ENCODE measurements at places on chromosomes 16 and 17. TPM values are rescaled to one million over a fixed set of nuclear protein-coding genes. Genes with fewer than 3 reads are reported as not detected.

GRCh38 chr16:72120026-72120425, 26.4 kb downstream of the DHX38 start:
- no peak for DNase-seq

- DNase-seq, result no peak
Measured at GRCh38 chr17:70677783-70678647, 508.7 kb downstream of the KCNJ2 start.

GRCh38 chr17:82022981-82023446, at the start of gene LRRC45:
Gene LRRC45 (plus strand): TSS chr17:82023305. CDS start chr17:82023644, 339 bp downstream.
- DNase-seq, result peak; percentile 98

- DNase-seq, result peak; percentile 70
Measured at GRCh38 chr17:15298176-15298575, 33.0 kb upstream of the PMP22 start.

TMEM220 gene
- 4.2 TPM for total RNA-seq

- no peak for DNase-seq
Measured at GRCh38 chr17:66379996-66380395, 77.6 kb downstream of the PRKCA start.

DNA sequence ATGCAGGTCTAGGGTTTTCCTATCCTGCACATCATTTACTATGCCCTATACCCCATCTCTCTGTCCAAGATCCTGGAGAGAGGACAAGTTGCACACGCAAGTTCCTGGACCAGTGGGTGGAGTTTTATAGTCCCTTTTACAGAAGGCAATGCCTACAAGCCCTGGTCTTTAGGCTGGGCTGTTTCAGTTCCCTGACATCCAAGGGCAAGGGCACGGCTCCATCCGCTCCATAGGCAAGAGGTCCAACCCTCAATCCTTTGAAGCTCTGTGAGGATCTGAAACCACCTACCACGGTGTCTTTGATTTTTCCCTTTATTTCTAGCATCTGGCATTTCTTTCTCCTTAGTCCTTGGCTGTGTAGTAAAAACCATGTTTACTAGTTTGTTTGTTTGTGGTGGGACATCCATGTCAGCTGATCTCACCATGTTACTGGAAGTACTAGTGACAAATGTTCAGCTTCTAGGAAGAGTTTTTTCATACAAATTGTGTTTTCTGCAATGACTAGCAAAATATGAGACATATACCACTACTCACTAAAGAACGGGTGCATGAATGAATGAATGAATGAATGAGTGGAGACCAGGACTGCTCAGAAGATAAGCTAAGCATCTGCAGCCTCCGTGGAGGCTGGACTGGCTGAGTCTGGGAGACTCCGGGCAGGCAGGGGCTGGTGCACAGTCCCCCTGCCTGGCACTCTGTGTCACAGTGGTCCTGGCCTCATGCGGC, 359.4 kb downstream of the SLC39A11 start:
- DNase-seq, result no peak

All from RPMI7951 (cell line).